ENCODE measurements at places on chromosomes 1 and 21.

- no peak for DNase-seq
Measured at GRCh38 chr1:93001893-93002292, 40.6 kb upstream of the DIPK1A start.

DNA sequence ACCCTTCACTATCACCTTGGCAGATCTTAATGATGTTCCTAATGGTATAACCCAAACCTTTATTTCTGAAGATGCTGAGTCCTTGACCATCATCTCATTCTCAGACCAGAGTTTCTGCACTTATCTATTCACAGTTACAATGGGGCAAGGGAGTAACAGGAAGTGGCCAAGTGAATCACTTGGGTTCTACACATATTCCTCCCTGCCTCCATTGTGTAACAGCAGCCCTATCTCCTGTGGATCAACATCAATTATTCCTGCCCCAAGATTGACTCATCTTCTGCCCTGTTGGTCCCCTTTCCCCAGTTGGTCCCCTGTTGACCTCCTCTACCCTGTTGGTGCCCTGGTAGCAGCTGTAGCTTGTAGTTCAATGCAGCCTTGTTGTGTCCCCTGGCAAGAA lies 10.3 kb upstream of the S100A7 start:
- no peak for DNase-seq

DNA sequence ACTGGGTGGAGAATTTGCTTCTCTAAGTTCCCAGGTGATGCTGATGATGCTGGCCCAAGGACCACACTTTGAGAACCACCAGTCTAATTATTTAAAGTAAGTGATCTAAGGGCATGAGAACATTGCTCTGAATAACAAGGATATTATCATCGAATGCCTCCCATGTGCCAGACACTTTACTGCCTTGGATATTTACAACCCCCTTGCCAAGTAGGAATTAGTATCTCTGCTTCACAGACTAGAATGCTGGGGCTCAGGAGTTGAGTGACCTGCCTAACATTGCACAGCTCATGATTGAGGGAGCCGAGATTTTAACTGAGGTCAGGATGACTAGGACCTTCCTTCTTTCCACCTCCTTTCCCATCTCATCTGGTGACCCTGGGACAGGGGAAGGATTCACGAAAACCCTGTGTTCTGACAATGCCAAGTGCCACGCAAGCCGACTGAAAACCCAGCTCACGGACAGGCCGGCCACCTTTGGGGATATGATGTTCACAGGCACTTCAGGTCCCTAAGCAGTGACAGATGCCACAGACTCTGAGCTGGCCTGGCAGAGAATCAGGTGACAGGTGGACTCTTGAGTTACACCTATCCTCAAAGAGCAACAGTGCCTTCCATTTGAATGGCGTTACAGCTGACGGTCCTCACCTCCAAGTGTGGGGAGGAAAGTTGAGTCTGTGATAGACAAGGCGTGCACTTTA lies 230.7 kb downstream of the TOMM20 start:
- DNase-seq: no peak

DNA sequence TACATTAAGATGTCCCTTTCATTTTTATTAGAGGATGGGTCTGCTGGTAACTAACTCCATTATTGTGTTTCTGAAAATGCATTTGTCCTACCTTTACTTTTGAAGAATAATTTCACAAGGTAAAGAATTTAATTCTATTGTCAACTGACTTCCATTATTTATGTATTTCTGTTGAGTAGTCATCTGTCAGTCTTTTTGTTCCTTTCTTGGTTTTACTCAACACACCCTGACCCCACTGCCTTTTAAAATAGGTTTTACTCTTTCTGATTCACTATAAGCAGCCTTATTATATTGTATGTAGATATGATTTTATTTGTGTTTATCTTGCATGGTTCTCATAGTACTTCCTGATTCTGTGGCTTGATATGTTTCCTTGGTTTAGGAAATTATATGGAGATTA lies 237.5 kb downstream of the TGFB2 start:
- DNase-seq: no peak

- DNase-seq: no peak
Measured at GRCh38 chr1:59564192-59564891, 250.4 kb upstream of the HOOK1 start.

DNA sequence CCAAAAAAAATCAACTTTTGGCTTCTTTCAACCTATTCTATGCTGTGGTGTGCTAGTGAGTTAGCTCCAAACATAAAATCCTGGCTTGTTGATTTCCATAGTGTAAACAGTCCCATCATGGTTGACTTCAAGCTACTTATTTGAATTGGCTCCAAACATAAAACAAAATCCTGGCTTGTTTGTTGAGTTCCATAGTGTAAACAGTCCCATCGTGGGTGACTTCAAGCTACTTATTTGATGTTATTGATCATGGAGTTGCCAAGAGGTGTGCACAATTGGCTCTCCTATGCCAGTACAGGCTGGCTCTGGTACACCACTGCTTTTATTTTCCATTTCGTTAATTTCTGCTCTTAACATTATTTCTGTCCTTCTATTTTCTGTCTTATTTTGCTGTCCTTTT lies 1.8 kb upstream of the COA6 start:
- no peak for DNase-seq

DNA sequence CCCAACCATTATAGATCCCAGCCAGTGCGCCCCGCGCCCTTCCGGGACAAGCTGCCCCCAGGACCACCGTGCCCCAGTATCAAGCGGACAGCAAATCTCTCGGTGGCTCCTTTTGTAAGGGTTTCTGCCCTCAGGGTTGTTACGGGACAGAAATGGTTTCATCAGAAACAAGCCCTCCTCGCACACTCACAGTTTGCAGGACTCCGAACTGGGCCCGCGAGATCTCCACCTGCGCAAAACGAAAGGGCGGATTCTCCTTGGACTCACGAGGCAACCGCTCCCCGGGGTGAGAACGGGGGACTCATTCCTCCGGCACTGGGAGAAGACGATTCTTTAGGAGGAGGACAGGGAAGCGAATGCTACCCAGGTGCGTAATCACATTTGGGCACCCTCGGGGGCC lies 51.1 kb upstream of the H6PD start:
- DNase-seq: no peak

GRCh38 chr1:163055005-163055404 lies 14.2 kb upstream of the RGS4 start:
- no peak for DNase-seq

DNA sequence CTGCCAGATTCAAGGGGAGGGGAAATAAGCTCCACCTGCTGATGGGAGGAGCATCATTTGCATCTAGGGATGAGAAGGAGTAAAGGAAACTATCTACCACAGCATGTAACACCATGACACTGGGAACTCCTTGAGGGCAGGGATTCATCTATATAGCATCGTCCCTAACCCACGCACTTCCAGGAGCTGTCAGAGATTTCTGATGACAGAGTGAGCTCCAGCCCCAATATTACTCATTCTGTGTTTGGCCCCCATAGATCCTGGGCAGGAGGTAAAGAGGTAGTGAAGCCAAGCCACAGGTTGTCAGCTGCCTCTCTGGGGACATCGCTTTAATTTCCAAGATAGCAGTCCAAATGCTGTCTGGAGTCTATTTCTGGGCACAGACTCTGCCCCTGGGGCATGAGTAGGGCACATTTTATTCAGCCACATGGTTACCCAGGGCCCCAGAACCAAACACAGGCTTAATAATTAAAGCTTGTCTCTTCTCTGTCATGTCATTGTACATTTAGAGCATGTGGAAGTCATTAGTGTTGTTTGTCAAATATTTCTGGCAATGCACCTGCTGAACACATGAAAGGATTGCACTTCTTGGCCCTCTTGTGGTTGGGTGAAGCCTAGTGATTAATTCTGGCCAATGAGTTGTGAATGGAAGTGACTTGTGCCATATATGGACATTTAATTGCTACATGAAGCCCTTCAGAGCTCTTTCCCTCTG lies 105.9 kb upstream of the POU3F1 start:
- DNase-seq: peak; percentile 52

GRCh38 chr1:117886101-117886795 lies 43.2 kb downstream of the GDAP2 start:
- no peak for DNase-seq

- DNase-seq: peak; percentile 25
Measured at GRCh38 chr1:239707615-239708014, 321.2 kb downstream of the CHRM3 start.

DNA sequence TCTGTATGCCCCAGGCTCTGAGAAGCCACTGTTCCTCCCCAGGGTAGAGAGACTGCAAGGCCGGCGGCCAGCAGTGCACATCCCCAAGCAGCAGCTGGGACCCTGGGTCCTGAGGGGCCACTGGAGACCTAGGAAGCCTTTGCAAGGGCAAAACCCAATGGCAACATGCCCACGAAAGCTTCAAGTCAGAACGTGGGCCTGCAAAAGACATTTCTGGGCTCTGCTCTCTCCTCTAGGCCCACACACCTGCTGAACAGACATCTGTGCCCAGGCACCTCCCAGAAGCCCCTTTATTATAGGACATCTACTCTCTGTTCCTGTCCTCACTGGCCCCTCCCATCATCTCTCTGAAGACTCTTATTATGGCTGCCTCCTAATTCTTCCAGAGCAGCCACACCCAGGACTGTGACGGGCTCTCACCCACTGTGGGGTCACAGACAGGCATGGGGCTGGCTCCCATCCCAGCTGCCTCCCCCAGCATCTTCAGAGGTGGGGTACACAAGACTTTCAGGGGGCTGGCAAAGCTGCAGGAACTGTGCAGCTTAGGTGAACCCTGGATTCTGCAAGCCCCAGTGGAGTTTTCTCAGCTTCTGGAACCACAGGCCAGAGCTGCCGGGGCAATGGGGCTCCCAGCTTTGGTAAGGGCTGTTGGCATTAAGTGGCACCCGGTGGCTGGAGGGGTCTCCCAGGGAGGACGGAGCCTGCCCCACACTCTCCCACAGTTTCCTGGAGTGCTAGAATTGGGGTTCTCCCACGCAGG lies 12.6 kb downstream of the TRIM11 start:
- no peak for DNase-seq

DNA sequence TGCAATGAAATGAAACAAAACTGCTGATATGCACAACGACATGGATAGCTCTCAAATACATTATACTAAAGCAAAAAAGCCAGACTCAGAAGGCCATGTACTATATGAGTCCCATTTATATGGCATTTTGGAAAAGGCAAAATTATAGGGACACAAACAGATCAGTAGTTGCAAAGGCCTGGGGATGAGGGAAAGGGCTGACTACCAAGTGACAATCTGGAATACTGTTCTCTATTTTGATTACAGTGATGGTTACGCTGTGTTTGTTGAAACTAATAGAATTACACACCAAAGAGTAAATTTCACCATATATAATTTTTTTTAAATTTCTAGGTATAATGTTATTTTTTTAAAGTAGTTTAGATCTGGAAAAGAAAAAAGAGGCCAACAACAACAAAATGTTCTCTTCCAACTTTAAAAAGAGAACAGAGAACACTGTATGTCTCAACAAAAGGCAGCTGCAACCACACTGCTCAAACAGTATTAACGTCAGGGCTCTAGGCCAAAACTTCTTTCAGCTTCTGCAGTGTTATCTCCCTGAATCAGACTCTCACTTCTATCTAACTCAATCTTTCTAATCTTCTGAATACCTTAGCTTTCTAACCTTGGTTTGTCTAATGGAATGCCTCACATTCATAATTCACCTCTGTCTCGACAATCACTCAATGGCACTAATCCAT lies 75.8 kb downstream of the FOXJ3 start:
- DNase-seq: peak; percentile 87

GRCh38 chr1:38522915-38523567 lies 336.5 kb downstream of the RRAGC start:
- DNase-seq: no peak
